ENCODE measurements at places on chromosomes 12 and 14.

DNA sequence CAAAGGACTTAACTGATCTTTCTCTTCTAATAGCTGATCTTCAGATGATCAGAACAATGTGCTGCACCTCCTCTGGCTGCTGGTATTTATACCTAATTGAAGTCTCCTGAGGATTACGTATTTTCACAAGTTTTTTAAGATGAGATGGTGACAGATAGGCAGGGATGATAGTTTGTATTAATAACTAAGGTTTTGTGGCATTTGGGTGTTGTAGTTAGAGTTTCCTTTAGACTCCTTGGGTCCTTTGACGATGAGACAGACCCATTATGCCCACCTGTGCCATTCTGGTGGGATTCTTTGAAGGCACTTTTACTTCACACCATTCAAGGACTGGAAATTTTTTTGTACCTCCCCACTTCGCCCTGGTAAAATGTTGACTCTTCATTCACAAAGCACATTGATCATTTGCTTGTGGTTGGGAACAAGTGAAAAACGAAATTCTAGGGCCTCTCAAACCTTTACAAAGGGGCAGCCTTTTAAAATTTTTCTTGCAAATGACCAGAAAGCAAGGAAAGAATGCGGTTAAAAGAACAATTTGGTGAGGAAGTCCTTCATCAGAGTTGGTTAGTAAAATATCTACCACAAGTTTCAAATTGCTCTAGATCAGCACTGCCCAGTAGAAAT is at the start of gene IFNG:
IFNG (minus strand) TSS at position 60 of the 624 bp plus-strand sequence. CDS start 125 bp downstream, outside the sequence.
- DNase-seq = no peak

GRCh38 chr12:59115526-59115925 is 195.2 kb upstream of the LRIG3 start:
- DNase-seq = no peak

DNA sequence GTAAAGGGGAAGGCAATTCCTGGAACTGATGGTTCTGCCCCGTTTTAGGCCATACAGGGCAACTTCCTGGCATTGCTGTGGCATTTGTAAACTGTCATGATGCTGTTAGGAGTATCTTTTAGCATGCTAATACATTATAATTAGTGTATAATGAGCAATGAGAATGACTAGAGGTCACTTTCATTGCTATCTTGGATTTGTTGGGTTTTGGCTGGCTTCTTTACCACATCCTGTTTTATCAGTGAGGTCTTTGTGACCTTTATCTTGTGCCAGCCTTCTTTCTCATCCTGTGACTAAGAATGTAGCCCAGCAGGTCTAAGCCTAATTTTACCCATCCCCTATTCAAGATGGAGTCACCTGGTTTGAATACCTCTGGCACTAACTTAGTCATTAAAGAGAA is 51.2 kb downstream of the TESPA1 start:
- DNase-seq = no peak

DNA sequence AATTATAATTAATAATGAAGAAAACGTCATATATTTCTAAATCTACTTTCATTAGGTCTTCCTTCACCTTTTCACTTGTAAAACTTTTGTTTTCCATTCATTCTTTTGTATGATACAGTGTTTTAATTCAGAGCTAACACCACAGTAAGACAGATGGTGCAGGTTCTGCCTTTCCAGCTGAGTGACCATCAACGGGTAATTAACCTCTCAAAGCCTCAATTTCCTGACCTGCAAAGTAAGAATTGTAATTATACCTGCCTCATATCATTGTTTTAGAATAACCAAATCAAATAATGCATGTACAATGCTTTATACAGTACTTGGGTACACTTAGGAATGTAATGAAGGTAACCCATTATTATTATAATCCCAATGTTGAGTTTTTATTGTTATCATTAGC is 157.6 kb downstream of the FOXA1 start:
- DNase-seq = no peak

DNA sequence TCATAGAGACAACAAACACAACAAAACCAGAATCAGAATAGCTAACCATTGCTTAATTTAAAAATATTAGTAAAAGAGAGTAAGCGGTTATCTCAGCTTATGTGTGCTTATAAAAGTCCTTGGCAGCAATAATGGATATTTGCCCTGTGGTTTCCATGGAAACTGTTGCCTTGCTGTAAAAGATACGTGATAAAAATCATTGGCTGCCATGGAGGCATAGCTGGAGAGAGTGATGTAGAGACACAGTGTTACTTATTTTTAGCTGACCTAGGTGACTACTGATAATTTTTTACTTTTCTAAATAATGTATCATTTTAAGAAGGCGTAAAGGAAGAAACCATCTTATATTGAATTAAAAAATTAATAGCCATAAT is 92.9 kb downstream of the ERC1 start:
- no peak for DNase-seq

- no peak for DNase-seq
These were observed 1.4 kb downstream of the C12orf56 start for GRCh38 chr12:64389154-64389553.

DNA sequence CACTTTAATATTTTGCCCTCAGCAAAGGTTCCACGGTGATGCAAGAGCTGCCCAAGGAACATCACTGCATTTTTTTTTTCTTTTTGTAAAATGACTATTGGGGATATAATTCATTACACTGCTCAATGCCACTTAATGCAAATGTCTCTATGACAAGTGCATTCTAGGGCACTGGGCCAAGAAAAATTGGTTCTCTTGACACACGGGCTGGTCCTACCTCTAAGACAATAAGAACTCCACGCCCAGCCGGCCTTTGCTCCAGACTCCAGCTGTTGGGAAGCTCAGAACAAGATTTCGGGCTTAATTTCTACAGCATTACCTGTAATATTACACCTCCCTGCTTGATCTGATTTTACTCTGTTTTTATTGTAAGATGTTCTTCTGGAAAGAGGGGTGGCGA is 48.8 kb upstream of the VRK1 start:
- DNase-seq = no peak

GRCh38 chr12:124581307-124582107 is 14.1 kb upstream of the NCOR2 start:
- no peak for DNase-seq

DNA sequence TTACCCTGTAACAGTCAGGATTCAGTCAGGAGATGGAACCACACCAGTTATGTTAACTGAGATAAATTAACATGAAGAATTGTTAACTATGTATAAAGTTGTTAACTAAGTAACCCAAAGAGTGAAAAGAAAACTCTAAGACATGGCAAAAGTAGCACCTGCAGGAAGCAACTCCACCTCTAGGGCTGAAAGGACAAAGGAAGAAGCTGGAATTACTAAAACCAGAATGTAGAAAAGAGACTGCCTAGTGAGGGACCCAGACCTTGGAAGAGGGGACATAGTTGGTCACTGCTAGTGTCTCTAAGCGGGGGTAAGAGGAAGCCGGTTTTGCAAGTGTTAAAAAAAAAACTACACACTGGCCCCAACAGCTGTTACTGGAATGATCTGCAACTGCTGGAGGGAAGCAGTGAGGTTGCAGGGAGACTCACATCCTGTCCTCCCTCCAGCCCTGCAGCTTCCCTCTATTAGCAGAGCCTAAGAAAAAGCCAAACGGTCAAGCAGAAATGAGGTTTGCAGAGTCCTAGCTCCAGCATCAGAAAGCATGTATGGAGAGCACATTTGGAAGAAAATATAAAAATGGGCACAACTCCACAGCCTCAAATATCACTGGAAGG is 39.8 kb downstream of the GPR135 start:
- DNase-seq = no peak

- no peak for DNase-seq
These were observed 2.3 kb upstream of the NEMP1 start for GRCh38 chr12:57080855-57081254.

- no peak for DNase-seq
These were observed 77.9 kb downstream of the SPTB start for GRCh38 chr14:64801800-64802199.

GRCh38 chr12:51941011-51941581 is 10.4 kb upstream of the ACVR1B start:
- DNase-seq = no peak

- DNase-seq = no peak
These were observed 152.2 kb downstream of the PDE3A start for GRCh38 chr12:20520532-20520931.

DNA sequence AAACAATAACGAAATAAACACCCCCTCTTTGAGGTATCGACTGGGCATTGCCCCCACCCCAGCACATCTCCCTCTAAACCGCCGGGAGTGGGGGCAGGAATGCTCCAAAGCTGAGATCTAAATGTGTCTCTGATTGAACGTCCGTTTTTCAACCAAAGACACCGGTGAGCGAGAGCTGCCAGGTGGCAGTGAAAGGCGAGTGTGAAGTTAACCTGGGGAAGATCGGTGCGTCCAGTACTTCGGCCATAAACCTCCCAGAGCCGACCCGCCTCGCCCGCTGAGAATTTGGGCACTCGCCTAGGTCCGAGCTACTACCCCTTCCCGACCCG is 625 bp downstream of the ANGEL1 start:
- no peak for DNase-seq

- DNase-seq = no peak
These were observed 30.0 kb downstream of the NCKAP5L start for GRCh38 chr12:49798248-49798647.

DNA sequence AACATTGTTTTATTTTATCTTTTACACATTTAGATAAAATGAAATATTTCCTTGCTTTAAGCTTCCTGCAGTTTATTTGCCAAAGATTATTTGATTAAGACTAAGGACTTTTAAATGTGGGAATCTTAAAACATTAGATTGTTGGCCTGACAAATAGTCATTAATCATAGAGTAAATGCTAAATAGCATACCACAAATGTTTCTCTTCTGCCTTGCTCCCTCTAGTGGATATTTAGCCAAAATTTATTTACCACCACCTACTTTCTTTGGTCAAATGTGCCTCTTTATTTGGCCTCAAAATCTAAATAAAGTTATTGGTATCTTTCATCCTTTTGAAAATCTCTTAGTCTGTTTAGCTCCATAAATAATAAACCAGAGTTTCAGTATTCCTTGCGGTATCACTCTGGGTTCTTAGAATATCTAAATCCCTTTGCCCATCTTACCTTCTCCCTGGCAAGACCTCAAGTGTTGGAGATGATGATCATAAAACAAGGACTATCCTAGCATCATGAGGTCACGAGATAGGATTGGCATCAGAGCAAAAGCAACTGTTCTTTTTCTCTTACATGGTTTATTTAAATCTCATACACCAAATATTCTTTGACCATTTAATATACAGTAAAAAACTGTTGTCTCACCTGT is 150.6 kb upstream of the AEBP2 start:
- no peak for DNase-seq

DNA sequence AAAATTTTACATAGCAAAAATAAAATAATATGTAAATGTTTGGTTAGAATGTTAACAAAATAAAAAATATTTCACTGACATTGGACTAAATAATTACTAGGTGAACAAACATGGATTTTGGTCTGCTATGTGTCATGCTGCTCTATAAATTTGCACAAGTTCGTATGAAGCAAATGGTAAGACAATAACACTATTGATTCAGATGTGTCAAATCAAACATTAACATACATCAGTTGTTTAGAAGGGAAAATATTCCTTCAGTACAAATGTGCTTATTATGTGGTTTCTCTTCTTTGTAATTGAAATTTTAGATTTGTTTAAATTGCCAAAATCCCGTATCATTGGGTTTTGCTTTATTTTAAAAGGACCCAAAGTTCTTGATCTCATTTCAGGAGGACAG is 46.9 kb downstream of the PAWR start:
- no peak for DNase-seq

DNA sequence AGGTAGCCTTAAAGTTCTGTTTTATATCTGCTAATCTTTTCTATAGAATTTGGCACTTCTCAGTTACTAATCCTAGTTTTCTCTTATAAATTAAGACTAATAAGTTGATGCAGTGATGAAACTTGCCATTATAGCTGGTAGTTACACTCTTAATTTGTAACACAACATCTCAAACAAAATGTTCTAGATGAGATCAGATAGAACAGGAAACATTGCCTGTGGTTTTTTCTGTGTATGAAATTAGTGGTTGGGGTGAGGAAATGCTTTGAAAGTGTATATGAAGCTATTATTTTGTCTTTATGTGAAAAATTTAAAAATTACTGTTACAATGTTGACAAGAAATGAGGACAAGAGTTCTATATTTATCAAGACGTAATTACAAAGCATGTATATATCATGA is 91.9 kb downstream of the PCNX1 start:
- DNase-seq = no peak

- no peak for DNase-seq
These were observed 195.5 kb upstream of the BTG1 start for GRCh38 chr12:92341065-92341668.

- DNase-seq = no peak
These were observed 17.7 kb upstream of the TSPAN11 start for GRCh38 chr12:30908722-30909348.

- no peak for DNase-seq
These were observed 45.7 kb upstream of the PDZRN4 start for GRCh38 chr12:41142376-41142775.

GRCh38 chr14:35286003-35286600 is 6.1 kb upstream of the PSMA6 start:
- DNase-seq = no peak

GRCh38 chr12:21715386-21715785 is 57.7 kb upstream of the LDHB start:
- no peak for DNase-seq

DNA sequence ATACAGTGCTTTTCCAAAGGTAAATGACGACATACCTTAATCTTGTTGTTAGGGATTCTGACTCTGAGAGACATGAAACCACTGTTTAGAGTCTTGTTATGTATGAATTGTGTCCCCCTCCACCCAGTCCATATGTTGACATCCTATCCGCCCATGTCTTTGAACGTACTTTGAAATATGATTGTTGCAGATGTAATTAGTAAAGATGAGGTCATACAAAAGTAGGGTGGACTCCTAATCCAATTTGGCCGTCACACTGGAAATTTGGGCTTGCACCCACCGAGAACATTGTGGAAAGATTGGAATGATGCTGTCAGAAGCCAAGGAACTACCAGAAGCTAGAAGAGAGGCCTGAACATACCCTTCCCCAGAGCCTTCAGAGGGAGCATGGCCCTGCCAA is 62.2 kb downstream of the RGS6 start:
- DNase-seq = no peak

DNA sequence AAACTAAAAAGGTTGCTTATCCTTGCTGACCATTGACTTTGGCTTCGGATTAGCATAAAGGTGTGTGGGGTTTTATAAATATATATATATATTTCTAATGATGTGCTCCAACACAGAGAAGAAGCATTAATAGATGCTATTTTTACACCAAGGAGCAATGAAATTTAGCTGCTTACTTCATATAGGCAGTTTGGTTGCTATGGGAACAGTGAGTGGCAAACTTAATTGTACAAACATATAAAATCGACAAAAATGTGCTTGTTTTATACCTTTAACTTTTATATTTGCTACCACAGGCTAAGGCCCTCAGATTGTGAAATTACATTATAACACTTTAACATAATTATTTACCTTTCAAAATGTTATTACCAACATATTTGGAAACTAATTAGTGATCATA is 303.4 kb downstream of the SEC23A start:
- no peak for DNase-seq

DNA sequence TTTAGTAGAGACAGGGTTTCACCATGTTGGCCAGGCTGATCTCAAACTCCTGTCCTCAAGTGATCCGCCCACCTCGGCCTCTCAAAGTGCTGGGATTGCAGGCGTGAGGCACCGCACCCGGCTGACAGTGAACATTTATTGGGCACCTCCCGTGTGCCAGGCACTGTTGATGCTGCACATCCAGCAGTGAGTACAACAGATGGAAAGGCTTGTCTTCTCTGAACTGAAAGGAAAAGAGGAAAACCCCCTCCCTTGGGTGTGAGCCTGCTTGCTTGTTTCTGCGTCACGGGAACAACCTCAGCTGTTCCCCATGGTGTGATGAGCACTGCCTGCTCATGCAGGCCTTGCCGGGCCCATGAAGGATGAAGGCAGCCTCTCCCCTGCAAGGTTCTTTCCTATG is 39.5 kb downstream of the DGLUCY start:
- DNase-seq = no peak

Measured in mesothelial cell of epicardium (in vitro differentiated cells).